ENCODE measurements at places on chromosomes 4 and X. TPM values are rescaled to one million over a fixed set of nuclear protein-coding genes. Genes with fewer than 3 reads are reported as not detected.
A peak's percentile ranks its signal among the peaks of the same experiment; 100 is the strongest.

DNA sequence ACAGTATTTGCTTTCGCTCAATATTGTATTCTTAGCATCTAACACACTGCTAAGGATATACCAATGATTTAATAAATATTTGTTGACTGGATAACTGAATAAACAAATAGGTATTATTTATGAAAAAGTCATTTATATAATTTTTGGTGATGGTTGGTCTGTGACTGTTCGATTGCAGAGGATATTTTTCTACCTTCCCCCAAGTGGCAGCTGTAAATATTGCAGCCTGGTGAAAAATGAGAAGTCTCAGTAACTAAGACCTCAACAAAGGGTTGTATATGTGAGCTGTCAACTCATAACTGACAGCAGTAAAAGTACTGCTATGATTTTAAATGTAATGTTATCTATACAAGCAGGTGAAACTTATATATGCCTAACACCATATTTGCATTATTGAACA, 36.0 kb downstream of the HTR2C start:
- DNase-seq = no peak

Gene POU4F2
- total RNA-seq = not detected

DNA sequence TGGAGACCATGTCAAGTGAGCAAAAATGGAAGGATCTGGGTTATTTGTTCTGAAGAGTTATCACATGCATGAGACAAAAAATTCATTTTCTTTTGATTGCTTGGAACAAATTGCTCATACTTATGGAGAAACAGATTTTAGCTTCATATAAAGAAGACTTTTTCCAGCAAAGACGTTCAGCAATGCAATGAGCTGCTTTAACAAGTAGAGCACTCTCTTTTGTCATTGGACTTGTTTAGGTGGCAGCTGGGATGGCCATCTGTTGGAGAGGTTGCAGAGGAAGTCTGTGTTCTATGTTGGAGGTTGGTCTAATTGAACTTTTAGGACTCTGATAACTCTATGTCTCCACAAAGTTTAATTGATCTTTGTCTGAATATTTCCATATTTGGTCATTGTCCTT, 19.9 kb upstream of the CEP135 start:
- DNase-seq = no peak

DNA sequence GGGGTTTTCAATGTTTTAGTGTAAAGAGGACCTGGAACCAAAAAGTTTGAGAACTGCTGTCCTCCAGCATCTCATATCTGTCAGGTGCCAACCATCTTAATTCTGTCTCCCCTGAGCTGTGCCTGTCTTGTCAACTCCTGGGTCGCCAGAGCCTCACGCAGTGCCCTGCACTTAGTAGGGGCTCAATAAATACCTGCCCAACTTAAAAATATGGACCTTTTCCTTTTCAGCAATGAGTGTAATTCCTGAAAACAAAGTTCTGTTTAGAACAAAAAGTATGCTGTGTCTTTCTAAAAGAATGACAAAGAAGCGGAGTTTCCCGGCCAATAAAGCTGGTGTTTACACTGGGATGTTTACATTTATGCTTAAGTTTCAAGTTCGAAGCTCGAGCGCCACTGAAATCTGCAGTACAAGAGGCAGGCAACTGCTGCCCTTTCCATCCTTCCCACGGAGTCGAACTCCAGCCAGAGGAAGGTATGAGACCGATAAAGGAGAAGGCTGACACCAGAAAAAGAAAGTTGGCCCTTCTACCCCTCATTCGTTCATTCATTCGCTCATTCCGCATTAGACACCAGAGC, 1.1 kb upstream of the HTATSF1 start:
- DNase-seq = no peak

- peak; percentile 65 for DNase-seq
These were observed 205.3 kb downstream of the TENM3 start for GRCh38 chr4:182448281-182449151.

DNA sequence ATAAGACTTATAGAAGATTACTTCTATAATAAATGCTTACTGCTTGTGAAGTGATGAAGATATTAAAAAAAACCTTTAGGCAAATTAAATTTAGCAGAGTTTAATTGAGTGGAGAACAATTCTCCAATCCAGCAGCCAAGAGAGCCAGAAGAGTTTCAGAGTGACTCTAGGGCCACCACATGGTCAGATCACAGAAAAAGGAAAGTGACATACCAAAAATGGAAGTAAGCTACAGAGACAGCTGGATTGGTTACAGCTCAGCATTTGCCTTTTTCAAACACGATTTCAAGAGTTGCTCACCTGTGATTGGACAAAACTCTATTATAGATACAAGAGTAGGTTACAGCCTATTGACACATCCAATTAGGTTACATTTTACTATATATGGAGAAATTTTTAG, 79.0 kb upstream of the TRAM1L1 start:
- no peak for DNase-seq

DNA sequence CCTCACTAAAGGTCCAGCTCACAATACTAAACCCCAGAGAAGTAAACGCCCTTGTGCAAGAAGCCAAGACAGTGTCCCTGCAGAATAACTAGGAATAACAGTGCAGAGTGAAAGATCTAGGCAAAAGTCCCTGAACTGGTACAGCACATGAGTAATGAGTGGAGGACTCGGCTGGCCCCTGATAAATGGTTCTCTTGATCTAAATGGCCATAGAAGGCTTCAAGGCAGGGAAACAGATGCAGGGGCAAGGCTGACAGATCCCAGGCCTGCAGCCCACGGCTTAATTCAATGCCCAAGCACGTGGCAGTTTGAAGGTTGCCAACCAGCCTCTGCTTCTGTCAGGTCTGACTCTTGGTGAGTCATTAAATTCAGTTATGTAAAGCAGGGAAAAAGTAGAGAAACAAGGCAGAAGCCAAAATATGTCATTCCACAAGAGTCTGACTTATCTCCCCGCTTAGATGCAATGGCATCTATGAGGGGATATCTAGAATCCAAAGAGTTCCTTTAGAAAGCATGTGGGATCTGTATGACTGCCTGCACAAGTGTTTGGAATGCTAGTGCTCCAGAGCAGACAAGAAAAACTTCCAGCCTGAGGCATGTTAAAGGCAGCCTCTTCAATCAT, 121.3 kb downstream of the PRDM5 start:
- DNase-seq = peak; percentile 31

- DNase-seq = no peak
These were observed 29.4 kb upstream of the ADRA2C start for GRCh38 chr4:3736806-3737205.

Gene TRIM61
- 1.2 TPM for total RNA-seq

DNA sequence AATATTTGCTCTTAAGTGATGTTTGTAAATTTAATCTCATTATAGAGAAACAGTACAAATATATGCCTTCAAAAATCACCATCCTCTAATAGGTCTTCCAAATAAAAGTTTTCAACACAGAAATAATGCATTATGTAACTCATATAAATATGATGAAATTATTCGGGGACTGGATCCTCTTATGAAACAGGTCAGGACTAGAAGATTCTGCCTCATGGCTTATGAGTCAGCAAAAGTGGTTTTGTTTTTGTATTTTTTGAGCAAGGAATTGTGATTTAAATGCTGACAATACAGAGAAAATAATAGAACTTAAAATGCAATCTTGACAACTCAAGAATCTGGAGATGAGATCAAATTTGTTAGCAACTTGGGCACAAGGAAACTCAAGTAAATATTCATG, 179.7 kb upstream of the NDP start:
- no peak for DNase-seq

DNA sequence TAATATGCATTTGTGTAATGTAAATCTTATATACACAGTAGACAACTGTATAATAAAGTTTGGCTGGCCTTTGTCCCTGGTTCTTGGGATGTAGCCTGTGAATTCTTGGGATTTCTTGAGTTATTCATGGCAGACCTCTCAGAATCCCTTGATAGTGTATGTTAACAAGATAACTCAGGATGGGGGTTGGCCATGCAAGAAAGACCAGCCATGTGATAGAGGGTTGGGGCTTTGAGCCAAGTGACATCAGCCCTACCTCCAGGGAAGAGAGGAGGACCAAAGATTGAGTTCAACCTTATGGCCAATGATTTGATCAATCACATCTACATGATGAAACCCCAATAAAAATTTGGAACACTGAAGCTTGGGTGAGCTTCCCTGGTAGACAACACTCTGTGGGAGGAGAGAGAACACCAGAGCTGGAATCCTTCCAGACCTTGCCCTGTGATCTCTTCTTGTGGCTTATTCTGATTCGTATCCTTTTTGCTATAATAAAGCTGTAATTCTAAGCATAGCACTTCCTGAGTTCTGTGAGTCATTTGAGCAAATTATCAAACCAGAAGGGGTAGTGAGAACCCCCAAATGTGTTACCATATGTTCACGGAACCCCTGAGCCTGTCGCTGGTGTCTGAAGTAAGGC, 11.3 kb downstream of the SLC2A9 start:
- no peak for DNase-seq

DNA sequence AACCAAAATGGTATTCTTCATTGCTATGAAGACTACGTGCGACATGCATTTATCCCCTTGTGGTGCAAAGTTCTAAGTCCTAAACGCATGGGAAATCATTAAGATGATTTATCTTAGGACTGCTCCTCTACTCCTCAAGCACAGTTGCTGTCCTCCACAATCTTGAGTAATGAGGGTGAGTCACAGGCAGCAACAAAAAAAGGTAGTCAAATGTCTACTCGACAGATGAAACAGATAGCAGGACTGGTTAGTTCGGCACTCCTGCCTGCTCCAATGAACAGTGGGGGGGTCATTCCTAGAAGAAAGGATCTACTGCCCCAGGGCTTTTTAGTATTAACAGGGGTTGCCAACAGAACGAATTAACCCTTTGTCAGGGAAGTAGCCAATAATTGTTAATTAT, 233.7 kb upstream of the FGF13 start:
- DNase-seq = no peak

- DNase-seq = no peak
These were observed 481.6 kb upstream of the FSTL5 start for GRCh38 chr4:162645381-162645780.

GRCh38 chrX:67544281-67545035, 637 bp downstream of the AR start:
- no peak for DNase-seq

- DNase-seq = no peak
These were observed 135.8 kb downstream of the CDS1 start for GRCh38 chr4:84718699-84719098.

Gene UGT2B15
- total RNA-seq = not detected

GRCh38 chr4:5863461-5864113, 29.3 kb downstream of the CRMP1 start:
- no peak for DNase-seq

GRCh38 chr4:168059251-168059650, 33.1 kb upstream of the ANXA10 start:
- no peak for DNase-seq

Gene BST1
- total RNA-seq = 6.8 TPM

GRCh38 chr4:121711263-121712000, 14.7 kb upstream of the ANXA5 start:
- peak; percentile 53 for DNase-seq

DNA sequence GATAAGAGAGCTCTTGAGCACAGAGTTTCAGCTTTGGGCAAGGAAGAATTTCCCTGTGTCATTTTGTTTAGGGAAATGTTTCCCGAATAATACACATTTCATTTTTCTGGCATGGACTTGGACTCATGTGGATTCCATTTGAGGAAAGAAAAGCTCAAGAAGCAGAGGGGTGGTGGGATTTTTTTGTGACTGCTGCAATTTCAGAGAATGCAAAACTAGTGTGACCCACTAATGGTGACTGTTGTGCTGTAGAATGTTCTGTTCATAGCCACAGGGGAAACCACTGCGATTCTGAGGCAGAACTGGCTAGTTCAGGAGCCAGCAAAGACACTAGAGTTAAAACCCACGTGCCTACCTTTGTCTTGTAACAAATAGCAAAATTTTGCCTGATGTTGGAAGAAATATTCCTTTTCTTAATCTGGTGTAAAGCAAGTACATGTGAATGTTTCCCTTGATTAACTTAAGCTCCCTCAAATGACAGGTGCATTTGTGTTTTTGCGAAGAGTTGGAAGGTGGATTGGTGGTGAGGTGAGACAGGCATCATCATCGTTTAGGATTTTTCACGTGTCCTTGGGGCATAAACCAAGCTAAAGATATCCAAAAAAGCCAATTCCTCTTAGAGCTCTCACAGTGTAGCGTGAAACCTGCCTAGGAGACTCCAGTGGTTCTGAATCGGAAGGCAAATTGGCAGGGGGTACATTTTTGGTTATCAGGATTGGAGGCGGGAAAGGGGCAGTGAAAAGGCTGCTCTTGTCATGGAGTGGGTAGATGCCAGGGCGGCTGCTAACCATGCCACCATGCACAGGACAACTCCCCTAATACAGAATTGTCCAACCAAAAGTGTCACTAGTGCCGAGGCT, 38.0 kb upstream of the FAM9C start:
- DNase-seq = peak; percentile 46

- no peak for DNase-seq
These were observed 49.8 kb upstream of the HSD17B10 start for GRCh38 chrX:53483838-53484405.

GRCh38 chr4:1298461-1298860, 8.8 kb downstream of the MAEA start:
- no peak for DNase-seq

GRCh38 chr4:80990851-80991250, 39.7 kb upstream of the BMP3 start:
- DNase-seq = no peak

- DNase-seq = no peak
These were observed 406.5 kb downstream of the IQCM start for GRCh38 chr4:149409146-149409545.

- DNase-seq = no peak
These were observed 116.4 kb downstream of the CCNG2 start for GRCh38 chr4:77273412-77273811.

GRCh38 chr4:186151499-186151898, 39.9 kb upstream of the CYP4V2 start:
- DNase-seq = no peak

DNA sequence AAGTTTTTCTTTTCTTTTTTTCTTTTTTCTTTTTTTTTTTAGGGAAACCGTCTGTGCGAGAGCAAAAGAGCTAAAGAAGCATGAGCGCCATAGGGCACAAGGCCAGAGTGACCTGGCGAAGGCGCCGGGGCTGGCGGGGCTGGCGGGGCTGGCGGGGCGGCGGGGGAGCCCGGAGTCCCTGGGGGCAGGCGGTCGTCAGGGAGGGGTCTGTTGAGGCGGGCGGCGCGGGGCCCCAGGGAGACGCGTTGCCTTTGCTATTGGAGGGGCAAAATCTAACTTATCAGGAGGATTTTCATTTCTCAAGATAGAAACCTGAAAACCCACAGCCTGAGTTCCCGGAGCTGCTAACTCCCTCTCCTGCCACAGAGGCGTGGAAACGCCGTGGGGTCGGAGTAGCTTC, 135.6 kb upstream of the SMAD1 start:
- no peak for DNase-seq

GRCh38 chrX:45849261-45849862, 648.7 kb upstream of the DIPK2B start:
- no peak for DNase-seq

- no peak for DNase-seq
These were observed 297.8 kb upstream of the FAM241A start for GRCh38 chr4:111847296-111848008.

GRCh38 chr4:99826016-99826415, 9.4 kb downstream of the DAPP1 start:
- DNase-seq = no peak

Gene IDS
- total RNA-seq = 25.4 TPM

Gene PCDH7
- total RNA-seq = 42.6 TPM

- DNase-seq = no peak
These were observed 484.0 kb upstream of the TECRL start for GRCh38 chr4:64893205-64893604.

Gene GABRE
- 173 TPM for total RNA-seq

Measured in skin of body (tissue), 3 donors.